HS-5 (cell line): ENCODE measurements at places on chromosomes 16 and 17.

DNA sequence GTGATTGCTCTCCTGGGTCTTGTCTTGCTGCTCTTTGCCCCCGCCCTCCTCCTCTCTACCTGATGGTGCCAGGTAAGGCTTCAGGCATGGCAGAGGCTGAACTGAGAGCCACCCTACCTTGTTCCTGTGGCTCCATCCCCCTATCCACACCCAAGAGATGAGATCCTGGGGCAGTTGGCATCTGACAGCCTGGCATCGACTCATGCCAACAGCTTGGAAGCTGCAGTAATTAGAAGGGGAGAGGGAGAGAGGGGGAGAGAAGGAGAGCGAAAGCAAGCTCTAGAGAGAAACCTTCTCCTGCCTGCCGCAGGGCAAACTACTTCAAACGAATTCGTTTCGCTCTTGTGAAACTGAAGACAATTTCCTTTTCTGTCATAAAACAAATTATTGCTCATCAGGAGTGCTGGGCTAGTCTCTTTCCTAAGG lies 13.8 kb upstream of the SP6 start:
- no peak for DNase-seq

- no peak for DNase-seq
Measured at GRCh38 chr16:4038448-4038847, 77.8 kb downstream of the ADCY9 start.

GRCh38 chr16:85898521-85899442 lies at the start of gene IRF8:
TSS of gene IRF8 (plus strand) at chr16:85899162. CDS start at chr16:85903016, 3,854 bp downstream.
- DNase-seq = no peak

GRCh38 chr17:57086069-57086930 lies 1.3 kb downstream of the AKAP1 start:
- DNase-seq = no peak
